LNCaP clone FGC (cell line): ENCODE measurements at places on chromosomes 7 and 10.

- no peak for DNase-seq
These were observed 634 bp downstream of the EZH2 start for GRCh38 chr7:148883266-148884048.

DNA sequence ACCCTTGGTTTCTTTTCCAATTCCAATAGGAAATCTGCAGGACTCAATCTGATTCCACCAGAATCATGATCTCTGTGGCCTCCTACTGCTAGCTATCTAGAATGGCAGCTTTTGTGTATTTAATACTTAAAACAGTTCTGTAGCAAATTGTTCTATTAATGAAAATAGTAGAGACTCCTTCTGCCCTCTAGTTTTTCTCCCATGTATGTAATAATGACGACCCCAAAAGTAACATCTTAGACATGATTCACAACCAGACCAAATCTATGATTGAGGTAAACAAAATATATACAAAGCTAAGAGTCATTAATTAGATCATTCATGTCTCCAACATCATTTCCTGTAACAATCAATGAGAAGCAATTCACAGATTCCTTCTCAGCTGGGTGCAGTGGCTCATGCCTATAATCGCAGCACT, 259.1 kb upstream of the MKLN1 start:
- no peak for DNase-seq

DNA sequence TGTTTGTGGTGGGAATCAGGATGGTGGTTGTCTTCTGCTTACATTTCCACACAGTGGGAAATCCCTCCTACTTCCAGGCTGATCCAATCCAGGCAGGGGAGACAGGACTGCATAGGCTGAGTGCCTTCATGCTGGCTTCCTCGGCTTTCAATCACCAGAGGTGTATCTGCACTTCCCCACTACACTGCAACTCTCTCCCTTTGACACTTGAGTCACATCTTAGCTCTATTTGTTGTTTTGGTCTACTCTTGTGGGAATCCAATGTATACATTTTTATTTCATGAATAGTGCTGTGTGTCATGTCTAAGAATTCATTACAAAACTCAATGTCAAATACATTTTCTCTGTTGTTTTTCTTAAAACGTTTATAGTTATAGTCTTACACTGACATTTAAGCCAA, 735.6 kb downstream of the XPNPEP1 start:
- DNase-seq: no peak

DNA sequence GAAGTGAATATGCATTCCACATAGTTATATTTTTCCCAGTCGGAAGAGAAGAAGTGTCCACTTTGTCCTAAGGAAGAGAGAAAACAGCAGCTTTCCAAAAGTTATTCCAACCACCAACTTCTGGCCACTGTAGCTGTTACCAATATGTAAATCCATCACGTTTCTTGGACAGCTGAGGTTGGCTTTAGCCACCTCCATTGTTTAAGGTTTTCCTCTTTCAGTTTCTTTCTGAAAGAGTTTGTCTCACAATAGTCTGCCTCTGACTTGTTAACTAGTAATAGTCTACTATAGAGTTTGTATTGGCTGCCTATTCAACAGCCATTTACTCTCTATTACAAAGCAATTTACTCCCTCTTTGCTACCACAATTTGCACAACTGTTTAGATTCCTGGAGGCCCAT, 457.6 kb upstream of the LRRN3 start:
- DNase-seq: no peak

DNA sequence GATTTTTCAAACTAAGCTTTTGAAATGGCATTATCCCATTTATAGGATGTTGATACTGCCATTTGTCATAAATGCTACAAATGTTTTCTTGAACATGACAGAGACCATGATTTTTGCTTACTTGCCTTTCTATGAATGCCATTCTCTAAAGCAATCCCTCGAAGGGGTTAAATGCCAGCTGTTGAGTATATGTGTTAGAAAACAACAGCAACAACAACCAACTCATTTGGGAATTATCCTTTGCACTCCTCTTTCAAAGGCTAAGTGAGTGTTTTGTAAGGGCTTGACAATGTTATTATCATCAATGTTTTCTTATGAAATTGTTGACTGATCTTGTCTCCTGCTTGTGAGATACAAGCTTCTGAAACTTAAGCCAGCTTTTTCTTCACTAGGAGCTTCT, 529.4 kb downstream of the SORCS3 start:
- no peak for DNase-seq

DNA sequence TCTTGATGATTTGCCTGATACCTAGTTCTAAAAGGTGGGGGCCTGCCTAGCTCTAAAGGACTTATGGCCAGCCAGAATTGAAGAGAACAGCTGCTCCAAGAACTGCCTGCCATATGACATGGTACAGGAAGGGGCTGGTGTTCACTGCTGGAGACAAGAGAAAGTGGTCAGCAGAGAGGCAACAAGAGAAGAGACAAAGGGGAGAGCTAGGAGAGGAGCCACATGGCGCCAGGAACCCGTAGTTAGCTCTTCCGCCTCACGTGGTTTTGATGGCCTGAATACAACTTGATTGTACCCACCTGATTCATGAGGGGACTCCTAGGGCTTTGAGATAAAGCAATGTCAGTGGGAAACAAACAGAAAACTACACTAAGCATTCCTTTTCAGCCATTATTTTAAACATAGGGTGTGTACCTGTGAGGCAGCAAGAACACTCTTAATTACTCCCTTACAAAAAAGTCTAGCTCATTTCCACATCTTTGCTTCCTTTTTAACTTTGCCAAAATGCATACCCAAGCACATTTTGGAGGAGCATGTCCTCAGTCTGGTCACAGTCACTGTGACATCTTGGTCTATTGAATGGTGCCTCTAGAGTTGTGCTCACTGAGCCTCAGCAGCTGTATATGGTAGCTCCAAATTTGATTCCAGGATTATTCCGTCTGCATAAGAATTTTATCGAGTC, 71.6 kb downstream of the CCDC71L start:
- no peak for DNase-seq

DNA sequence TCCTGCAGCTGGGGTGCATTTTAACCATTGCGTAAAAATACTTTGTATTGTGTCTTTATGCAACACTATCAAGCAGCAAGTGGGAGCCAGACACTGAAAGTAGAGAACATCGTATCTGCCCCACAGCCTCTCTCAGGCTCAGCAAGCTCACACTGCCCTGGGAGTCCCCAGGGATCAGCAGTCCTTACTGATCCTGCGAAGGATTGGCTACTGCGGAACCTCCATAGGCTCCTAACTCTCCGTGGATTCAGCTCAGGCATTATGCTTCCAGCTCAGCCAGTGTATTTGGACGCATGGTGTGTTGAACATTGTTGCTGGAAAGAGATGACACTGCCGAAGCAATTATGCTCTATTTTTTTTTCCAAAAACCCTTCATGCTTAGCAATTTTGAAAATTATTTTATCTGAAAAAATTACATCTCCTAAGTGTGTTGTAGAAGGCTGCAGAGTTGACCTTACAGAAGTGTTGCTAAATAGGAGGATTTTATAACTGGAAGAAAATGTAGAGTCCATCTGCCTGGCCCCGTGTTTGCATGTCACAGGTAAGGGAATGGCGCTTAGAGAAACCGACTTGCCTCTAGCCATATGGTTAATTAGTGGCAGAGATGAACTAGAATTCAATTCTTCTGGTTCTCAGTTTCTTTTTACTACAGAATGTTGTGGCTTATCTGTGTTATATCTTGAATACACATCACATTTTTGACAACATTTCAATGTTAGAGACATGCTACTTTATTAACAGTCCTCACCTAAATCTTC, 276.4 kb upstream of the COBL start:
- DNase-seq: no peak

DNA sequence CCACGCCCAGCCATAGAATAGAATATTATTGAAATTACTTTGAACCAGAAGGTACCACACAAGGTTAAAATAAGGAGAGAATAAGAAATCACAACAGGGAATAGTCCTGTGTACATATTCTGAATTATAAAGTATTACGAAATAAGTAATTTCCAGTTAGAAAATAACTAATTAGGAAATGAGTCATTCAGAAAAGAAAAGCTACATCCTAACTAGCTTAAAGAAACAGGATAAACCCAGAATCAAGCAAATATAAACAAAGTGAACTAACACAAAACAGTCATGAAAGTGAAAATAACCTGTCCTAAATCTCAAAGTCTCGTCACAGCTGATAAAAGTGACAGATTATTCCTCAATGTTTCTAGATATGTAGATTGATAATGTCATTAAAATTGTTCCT, 74.8 kb upstream of the NEBL start:
- no peak for DNase-seq

- DNase-seq: no peak
These were observed 665 bp downstream of the INSYN2A start for GRCh38 chr10:127195571-127196281.

- no peak for DNase-seq
These were observed 98.9 kb downstream of the CARD11 start for GRCh38 chr7:2944739-2945138.

GRCh38 chr7:27888736-27889135, 148.8 kb downstream of the TAX1BP1 start:
- DNase-seq: no peak

GRCh38 chr7:102436118-102436517, 2.7 kb downstream of the ORAI2 start:
- DNase-seq: no peak
